ENCODE measurements at places on chromosomes 6 and 20. TPM values are rescaled to one million over a fixed set of nuclear protein-coding genes. Genes with fewer than 3 reads are reported as not detected.
A peak's percentile ranks its signal among the peaks of the same experiment; 100 is the strongest.

- H3K27me3 ChIP-seq = peaks cover 8% of the 10 kb centered on the region
- no peak for DNase-seq
- no peak overlapping the region for H3K27ac ChIP-seq
- H3K4me1 ChIP-seq = no peaks in the 10 kb centered on the region
Measured at GRCh38 chr6:152879681-152880080, 103.2 kb downstream of the FBXO5 start.

GRCh38 chr6:105726902-105727655, 324.2 kb upstream of the PREP start:
- H3K27me3 ChIP-seq = peaks cover 3% of the 10 kb centered on the region
- H3K4me1 ChIP-seq = no peaks in the 10 kb centered on the region
- H3K36me3 ChIP-seq = no peaks in the 10 kb centered on the region

Gene CST3
- total RNA-seq = not detected

GRCh38 chr20:60063048-60063451, 104.8 kb downstream of the CDH26 start:
- H3K4me3 ChIP-seq = no peak overlapping the region
- no peak overlapping the region for H3K27ac ChIP-seq

Gene SLC35D3
- not detected for total RNA-seq

DNA sequence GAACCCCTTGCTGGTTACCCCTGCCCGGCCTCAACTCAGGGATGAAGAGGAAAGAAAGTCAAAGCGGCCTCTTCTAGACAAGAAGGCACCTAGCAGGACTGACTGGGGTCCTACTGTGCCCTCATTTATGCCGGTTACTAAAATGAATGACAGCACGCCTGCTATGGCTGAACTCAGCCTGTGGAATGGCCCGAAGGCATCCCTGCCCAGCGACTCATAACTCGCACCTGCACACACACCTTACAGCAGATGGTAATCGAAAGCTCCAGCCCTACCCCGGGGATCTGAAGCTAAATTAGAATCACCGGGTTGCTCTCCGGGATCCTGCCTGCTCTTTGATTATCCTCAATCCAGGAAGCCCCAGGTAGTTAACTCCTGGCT, 747 bp upstream of the TXNDC5 start:
- no peak overlapping the region for H3K4me3 ChIP-seq
- no peaks in the 10 kb centered on the region for H3K36me3 ChIP-seq
- H3K27me3 ChIP-seq = no peaks in the 10 kb centered on the region
- peak overlapping the region; percentile 83 for H3K27ac ChIP-seq

Gene SEL1L2
- total RNA-seq = not detected

DNA sequence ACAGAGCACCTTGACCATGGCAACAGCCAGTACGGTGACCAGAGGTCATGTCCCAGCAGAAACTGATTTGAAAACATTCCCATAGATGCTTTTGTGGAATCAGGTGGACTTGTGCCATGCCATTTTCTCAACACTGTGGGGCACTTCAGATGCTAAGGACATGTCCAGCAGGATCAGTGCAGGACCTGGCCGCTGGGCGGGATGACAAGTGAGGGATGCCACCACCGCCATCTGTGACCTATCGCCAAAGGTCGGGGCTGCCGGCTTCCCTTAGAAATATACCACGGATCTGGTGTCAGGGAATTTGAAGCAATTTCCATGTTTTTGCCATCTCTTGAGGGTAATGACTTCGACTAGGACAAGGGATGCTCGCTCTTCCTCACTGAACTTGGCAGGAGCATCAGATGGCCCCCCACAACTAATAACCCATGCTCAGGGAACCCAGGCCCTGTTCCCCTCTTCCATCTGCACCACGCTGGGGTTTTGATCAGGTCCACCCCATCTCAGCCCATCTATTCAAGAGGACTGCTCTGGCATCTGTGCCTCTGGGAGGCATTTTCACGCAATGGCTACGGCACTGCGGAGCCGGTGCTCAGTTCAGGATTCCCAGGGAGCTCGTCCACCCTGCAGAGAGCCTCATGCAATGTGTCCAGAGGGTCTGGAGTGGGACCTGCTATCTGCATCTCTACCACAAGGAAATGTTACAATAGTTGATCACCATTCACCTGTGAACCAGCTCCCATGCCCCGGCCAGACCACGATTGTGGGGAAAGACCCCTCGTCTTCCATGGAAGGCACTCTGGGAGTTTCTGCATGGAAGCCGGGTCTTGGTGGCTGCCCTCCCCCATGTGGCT, 302.6 kb downstream of the TAF4 start:
- H3K4me3 ChIP-seq = no peak overlapping the region
- H3K4me1 ChIP-seq = no peaks in the 10 kb centered on the region
- H3K27ac ChIP-seq = no peak overlapping the region
- H3K27me3 ChIP-seq = no peaks in the 10 kb centered on the region
- H3K36me3 ChIP-seq = no peaks in the 10 kb centered on the region

DNA sequence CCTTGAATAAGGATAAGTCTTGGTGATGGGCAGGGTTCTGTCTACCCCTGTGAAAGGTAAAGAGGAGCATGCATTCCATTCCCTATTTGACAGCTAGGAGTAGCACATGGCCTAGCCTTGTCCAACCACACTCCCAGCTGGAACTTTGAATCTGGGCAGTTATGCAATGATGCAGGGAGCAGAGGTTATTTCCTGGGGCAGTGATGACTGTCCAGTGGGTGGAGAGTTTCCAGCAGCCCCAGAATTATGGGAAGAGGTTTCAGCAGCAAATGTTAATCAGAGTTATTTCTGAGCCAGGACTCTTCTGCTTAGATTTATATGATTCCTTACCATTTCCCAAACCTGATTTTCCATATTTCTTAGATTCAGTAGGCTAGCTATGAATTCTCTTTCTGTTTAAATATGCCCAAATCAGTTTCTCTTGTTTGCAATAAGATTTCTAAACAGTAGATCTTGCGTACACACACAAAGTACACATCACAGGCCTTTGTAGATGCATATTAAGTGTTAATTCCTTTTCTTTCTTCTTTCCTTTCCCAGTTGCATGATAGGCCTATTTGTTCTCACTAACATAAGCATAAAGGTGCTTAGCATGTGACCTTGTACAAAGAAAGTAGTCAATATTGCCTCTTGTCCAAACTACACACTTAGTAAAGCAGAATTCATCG, 17.3 kb upstream of the TXLNB start:
- peaks cover 2% of the 10 kb centered on the region for H3K36me3 ChIP-seq
- no peaks in the 10 kb centered on the region for H3K27me3 ChIP-seq
- DNase-seq = no peak
- no peak overlapping the region for H3K27ac ChIP-seq
- H3K4me3 ChIP-seq = no peak overlapping the region

DNA sequence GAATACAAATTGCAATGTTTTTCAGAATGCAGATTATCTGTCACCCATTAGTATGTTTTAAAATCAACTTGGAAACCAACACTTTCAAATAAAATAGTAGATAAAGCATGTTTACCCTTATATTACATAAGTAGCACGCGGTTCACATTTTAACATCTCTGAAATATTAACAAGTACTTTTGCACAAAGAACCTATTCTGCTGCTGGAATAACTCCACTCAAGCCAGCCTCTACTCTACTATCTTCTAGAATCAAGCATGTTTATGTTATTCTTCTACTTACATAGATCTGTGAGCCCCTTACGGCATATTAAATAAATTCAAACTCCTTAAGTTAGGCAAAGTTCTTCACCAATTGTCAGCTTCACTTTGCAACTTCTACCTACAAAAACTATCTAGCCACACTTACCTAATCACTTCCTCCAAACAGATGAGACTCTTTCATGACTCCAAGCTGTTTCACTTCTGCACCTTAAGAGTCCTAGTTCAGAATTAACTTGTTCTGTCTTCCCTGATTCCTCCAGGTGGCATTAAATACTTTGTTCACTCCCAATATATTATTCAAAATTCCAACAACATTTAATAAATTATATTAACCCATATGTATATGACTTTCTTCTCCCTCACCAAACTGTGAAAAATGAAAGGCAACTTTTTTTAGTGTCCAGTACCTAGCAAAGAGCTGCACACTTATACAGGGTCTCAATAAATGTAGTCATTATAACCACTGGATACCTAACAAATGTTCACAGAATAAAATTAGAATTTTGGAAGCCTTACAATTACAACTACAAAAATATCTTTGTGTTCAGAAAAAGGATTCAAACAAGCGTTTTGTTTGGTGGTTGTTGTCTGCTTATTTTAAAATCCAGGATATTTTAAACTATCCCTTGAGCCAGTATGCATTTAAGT, 12.1 kb downstream of the CEP85L start:
- H3K27ac ChIP-seq = peak overlapping the region; percentile 8
- DNase-seq = no peak
- H3K36me3 ChIP-seq = peaks cover 2% of the 10 kb centered on the region
- H3K27me3 ChIP-seq = no peaks in the 10 kb centered on the region

Gene SCRT2
- total RNA-seq = not detected

Gene COL12A1
- total RNA-seq = not detected

GRCh38 chr6:141744194-141744925, 388.4 kb upstream of the GJE1 start:
- H3K4me1 ChIP-seq = no peaks in the 10 kb centered on the region
- no peaks in the 10 kb centered on the region for H3K27me3 ChIP-seq
- H3K27ac ChIP-seq = no peak overlapping the region
- no peaks in the 10 kb centered on the region for H3K36me3 ChIP-seq
- H3K4me3 ChIP-seq = no peak overlapping the region
- DNase-seq = no peak

Gene FAXC
- total RNA-seq = not detected

GRCh38 chr6:25165177-25165576, 114.0 kb upstream of the CARMIL1 start:
- H3K4me3 ChIP-seq = no peak overlapping the region
- H3K27me3 ChIP-seq = no peaks in the 10 kb centered on the region
- no peaks in the 10 kb centered on the region for H3K4me1 ChIP-seq
- DNase-seq = no peak
- H3K36me3 ChIP-seq = no peaks in the 10 kb centered on the region
- no peak overlapping the region for H3K27ac ChIP-seq

GRCh38 chr6:143595251-143596036, 82.3 kb upstream of the PHACTR2 start:
- peaks cover 2% of the 10 kb centered on the region for H3K36me3 ChIP-seq
- H3K27ac ChIP-seq = no peak overlapping the region
- no peaks in the 10 kb centered on the region for H3K27me3 ChIP-seq

Gene NRSN1
- total RNA-seq = not detected

- no peak for DNase-seq
- no peaks in the 10 kb centered on the region for H3K27me3 ChIP-seq
- H3K4me3 ChIP-seq = no peak overlapping the region
- no peaks in the 10 kb centered on the region for H3K36me3 ChIP-seq
Measured at GRCh38 chr6:127878115-127878514, 22.7 kb downstream of the THEMIS start.

- no peak overlapping the region for H3K27ac ChIP-seq
- no peaks in the 10 kb centered on the region for H3K36me3 ChIP-seq
- H3K4me3 ChIP-seq = no peak overlapping the region
- no peak for DNase-seq
Measured at GRCh38 chr20:61963149-61963548, 102.5 kb downstream of the TAF4 start.

Gene MYLK4
- total RNA-seq = 0.49 TPM

DNA sequence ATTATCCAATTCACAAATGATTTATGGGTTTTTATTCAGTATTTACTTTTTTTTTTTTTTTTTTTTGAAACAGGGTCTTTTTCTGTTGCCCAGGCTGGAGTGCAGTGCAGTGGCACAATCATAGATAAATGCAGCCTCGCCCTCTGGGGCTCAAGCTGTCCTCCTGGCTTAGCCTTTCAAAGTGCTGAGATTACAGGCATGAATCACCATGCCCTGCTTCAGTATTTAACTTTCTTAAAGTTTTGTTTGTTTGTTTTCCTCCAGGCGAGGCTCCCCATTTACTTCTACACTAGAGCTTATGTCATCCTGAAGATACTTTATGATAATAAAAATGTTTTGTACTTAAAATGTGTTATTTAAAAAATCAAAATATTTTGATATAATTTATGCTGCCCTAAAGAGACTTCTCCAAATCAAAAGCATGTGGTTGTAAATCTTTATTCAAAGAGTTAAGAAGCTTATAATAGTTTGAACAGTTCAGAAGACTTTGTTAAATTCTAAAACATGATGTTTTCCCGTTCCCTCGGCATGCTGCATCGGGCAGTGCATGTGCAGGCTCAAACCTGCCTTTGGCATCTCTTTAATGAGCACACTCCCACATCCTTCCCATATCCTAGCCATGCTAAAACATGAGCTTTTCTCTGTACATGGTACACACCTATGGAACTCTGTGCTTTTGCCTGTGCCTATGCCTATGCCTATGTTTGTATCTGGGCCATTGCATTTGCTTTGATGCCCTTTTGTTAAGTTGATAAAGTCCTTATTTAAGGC, 11.0 kb downstream of the SMPDL3A start:
- no peaks in the 10 kb centered on the region for H3K4me1 ChIP-seq
- no peak overlapping the region for H3K4me3 ChIP-seq
- no peaks in the 10 kb centered on the region for H3K36me3 ChIP-seq
- H3K27ac ChIP-seq = no peak overlapping the region
- no peaks in the 10 kb centered on the region for H3K27me3 ChIP-seq

- DNase-seq = no peak
- H3K4me3 ChIP-seq = peak overlapping the region; percentile 92
- peak overlapping the region; percentile 83 for H3K27ac ChIP-seq
- H3K27me3 ChIP-seq = no peaks in the 10 kb centered on the region
Measured at GRCh38 chr6:16130932-16131387, 2.1 kb downstream of the MYLIP start.

GRCh38 chr6:3455569-3456394, 1.1 kb downstream of the SLC22A23 start:
- no peak overlapping the region for H3K4me3 ChIP-seq
- peak; percentile 21 for DNase-seq
- no peak overlapping the region for H3K27ac ChIP-seq
- no peaks in the 10 kb centered on the region for H3K36me3 ChIP-seq
- peaks cover 33% of the 10 kb centered on the region for H3K27me3 ChIP-seq
- peaks cover 5% of the 10 kb centered on the region for H3K4me1 ChIP-seq

Gene ARMC12
- 0.89 TPM for total RNA-seq

GRCh38 chr20:59039233-59039632, 3.4 kb downstream of the PRELID3B start:
- peaks cover 45% of the 10 kb centered on the region for H3K4me1 ChIP-seq
- DNase-seq = no peak
- no peaks in the 10 kb centered on the region for H3K27me3 ChIP-seq
- no peak overlapping the region for H3K27ac ChIP-seq
- H3K4me3 ChIP-seq = no peak overlapping the region

Gene MAFB
- 0.61 TPM for total RNA-seq

DNA sequence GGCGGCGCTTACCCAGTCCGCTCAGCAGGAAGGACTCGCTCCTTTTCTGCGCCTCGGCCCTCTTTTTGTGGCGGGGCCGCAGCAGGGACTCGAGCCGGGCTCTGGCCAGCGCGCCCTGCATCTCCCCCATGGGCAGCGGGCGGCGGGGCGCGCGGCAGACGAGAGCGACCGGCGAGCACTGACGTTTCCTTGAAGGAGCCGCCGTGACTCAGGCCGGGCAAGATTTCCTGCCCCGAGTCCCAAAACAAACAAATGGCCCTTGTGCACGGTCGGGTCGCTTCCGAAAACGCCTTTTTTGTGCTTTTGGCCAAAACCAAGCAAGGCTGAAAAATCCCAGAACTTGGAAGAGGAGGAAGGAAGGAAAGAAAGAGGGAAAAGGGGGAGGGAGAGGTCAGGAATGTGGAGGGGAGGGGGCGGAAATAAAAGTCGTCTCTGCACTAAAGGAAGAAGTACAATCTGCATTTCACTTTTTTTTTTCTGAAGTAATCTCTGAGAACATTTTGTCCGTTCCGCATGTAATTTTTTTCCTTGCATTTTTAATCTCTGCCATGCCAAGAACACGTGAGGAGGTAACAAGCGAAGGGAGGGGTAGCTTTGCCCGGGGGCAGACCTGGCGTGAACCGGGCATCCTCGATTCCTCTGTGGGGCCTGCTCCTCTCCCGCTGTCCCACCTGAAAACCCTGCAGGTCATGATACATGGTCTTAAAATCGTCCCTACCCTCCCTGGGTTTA, 123.3 kb upstream of the SLC2A12 start:
- DNase-seq = no peak
- H3K4me1 ChIP-seq = peaks cover 50% of the 10 kb centered on the region
- peak overlapping the region; percentile 65 for H3K27ac ChIP-seq
- peak overlapping the region; percentile 97 for H3K4me3 ChIP-seq
